ENCODE measurements at places on chromosomes 3 and 15.

GRCh38 chr15:69976366-69976994 is 121.2 kb downstream of the TLE3 start:
- no peak for DNase-seq

DNA sequence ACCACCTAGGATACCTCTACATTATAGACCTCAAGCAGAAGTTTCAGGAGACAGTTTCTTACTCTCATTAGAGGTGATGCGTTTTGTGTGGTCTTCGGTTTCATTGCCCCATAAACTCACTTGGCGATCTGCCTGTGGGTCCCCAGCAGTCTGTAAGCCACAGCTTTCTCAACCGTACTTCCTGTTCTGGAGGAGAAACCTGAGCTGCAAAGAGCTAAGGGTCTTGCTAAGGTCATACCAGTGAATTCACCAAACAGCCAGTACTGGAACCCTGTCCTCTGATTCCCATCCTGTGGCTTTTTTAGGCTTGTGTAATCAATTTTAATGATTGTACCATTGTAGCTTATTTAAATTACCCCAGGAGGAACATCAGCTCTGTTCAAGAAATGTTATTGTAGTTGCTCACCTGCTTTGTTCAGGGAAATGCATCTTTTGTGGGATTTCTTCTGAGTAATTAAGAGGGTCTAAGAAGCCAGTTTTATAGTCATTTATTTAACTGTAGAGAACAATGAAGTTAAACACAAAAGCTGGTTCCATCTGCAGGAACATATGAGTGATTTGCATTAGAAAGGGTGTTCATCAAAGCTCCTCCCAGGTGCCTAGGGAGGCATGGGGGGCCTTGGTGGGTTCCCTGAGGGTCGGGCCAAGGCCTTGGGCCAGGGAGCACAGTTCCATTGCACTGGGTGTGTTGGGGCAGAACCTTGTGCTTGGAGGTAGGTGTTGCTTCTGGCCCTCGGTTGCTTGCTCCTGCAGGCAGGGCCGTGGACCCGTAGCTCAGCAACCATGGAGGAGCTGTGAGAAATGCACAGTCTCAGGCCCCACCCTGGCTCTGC is 69.6 kb downstream of the APBA2 start:
- DNase-seq: peak; percentile 44

DNA sequence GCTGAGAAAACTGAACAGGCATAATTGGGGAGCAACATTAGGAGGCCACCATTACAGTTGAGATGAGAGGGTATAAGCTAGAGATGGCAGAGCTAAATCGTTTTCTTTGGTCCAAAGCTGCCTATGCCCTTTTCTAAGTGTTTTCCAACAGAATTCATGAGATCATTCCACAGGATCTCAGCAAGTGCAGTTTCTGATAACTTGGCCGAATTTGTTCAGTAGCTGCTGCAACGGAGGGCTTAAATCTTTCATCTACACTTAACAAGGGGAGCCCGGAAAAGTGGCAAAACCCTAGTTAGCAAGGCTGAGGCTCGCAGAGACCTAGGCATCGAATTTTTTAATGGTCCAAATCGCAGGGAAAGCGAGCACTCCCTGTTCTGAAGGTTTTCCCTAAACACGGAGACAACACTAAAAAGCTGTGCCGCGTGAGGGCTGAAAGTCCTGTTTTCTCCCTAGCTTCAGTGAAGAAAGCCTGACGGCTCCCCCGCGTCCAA is 531 bp upstream of the BLOC1S6 start:
- DNase-seq: no peak

DNA sequence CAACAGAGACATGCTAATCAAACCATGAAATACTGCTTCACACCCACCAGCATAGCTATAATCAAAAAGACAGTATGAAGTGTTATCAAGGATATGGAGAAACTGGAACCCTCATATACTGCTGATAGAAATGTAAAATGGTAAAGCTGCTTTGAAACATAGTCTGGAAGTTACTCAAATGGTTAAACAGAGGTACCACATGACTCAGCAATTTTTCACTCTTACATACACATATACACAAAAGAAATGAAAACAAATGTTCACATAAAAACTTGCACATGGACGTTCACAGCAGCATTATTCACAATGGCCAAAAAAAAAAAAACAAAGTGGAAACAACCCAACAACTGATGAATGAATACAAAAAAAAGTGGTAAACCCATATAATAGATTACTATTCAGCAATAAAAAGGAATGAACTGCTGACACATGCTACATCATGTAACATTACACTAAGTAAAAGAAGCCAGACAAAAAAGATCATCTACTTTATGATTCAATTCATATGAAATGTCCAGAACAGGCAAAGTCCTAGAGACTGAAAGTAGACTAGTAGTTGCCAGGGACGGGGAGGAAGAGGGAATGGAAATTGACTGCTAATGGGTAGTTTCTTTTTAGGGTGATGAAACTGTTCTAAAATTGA is 23.2 kb downstream of the ZNF148 start:
- no peak for DNase-seq

DNA sequence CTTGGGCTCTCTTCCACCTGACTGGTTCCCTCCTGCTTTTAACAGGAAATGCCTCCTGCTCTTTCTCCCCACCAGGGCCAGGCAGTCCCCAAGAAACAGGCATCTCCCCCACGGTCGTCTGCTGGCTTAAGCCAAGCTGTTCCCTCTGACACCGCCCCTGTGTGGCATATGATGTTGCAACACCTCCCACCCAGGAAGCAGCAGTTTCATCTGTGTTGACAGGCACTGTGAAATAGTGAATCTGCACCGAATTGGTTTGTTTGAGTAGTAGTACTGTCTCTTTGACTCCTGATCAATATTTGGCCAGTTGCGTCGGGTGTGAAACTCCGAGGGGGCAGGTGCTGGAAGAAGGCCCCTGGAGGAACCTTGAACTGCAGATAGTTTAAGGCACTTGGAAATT is 188.8 kb downstream of the FEZF2 start:
- no peak for DNase-seq

GRCh38 chr3:183555541-183556081 is at the start of gene KLHL6:
TSS of gene KLHL6 (minus strand) at chr3:183555706. CDS start at chr3:183555653, 53 bp downstream.
- no peak for DNase-seq

DNA sequence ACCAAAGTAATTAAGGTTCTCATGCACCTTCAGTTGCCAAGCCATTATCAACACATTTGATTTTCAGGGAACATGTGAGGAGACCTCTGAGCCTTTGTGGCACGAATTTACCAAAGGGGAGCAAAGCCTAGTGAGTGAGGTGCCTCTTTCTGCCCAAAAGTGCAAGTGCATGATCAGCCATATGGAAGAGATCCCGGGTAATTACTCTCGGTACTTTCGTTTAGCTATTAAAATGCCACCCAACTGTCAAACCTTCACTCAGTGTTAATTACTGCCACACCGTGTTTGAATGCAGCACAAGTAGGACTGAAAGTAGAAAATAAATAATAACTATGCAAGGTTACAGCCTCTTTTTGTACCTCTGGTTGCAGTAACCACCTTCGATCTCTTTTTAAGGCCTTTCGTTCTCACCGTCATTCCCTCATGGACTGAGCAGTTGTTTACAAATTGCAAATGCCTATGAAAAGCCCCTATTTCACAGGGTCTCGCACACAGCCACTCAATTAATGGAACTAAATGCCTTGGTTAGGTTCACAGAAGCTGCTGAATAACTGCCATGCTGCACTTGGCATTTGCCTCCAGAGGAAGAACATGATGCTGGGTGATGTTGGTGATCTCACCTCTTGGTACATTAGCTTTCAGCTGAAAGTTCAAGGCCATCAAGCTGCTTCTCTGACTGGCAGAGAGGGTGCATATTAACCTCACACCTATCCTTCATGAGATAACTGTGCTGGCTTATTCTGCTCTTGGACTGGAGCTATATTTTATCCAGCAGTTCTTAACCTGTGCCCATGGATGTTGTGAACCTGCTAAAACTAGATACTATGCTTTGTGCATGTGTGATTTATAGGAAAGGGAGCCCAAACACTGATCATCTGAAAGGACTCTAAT is 69.9 kb downstream of the TNIK start:
- DNase-seq: no peak

DNA sequence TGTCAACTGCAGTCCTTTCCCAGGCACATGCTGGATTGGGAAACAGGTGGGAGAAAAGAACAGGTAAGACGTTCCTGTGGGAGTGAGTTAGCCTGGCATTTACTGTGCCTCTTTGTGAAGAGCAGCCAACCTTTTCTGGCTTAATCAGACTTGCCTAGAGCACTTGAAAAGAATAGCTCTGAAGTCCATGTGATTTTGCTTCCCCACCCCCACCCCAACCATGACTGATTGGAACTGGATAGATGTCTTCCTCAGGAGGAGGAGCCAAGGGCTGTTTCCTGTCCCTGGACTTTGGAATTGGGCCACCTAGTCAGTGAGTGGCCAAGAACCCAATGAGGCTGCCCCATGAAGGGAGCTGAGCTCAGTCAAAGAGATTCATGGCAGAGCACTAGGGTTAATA is 4.7 kb upstream of the TMEM41A start:
- no peak for DNase-seq

- no peak for DNase-seq
Observed at GRCh38 chr3:34881026-34881425, 758.3 kb upstream of the ARPP21 start.
